ENCODE measurements at places on chromosomes 1 and 21.

DNA sequence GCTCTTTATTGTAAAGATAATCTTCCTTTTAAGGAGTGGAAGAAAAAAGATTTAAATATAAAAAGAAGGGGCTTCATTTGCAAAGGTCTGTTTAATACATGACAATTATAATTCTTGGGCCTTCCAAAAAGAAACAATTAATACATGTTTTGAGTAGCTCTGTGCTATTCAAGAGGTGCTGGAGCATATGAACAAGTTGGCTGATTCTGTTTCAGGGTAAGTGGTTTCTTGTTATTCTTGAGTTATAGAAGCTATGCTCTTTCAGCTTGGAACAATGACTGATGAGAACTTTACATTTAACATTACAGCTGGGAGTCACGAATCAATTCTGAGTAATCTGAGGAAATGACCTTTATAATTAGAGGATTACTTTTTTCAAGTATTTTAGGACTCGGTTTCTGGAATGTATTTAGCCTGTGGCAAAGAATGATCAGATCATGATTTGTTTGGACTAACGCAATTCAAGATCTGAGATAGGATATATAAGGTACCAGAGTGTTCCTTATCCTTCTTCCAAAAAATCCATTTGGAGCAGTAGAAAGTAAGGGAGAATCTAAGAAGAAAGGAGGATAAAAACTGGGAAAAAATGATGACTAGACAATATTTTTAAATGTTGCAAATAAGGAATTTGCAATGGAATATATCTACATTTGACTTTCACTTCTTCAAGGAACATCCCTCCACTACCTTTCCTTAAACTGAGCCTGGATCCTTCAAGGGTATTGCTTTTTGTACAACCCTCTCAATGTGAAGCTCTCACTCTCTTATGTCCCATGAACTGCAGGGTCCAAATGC is 77.1 kb upstream of the KCTD3 start:
- no peaks in the 10 kb centered on the region for H3K4me1 ChIP-seq
- H3K36me3 ChIP-seq, result no peaks in the 10 kb centered on the region
- H3K27ac ChIP-seq, result no peak overlapping the region
- H3K4me3 ChIP-seq, result no peak overlapping the region
- H3K27me3 ChIP-seq, result no peaks in the 10 kb centered on the region

DNA sequence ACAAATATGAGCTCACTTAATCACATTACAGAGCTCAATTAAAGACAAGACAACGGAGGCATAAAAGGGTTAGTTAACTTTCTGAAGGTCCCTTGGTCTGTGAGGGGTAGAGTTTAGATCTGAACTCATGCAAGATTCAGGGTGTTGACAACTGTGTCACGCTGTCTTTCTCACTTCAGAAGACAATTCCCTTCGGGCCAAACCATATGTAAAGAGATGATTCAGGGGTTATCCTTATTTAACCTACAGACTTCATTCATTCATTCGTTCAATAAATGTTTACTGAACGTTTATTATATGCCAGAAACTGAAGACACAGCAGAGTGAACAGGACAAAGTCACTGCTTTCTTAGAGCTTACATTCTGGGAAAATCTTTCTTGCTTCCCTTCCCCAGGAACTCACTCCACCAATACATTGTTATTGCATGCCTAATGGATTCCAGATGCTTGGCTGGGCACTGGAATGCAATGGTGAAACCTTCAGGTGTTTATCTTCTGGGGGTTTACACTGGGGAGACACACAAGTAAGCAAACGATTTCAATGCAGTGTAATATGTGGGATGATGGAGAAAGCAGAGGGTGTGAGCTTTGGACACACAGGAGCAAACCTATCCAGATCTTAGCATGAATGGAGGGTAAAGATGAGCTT is 6.4 kb downstream of the XCL1 start:
- no peak for DNase-seq
- peaks cover 7% of the 10 kb centered on the region for H3K27me3 ChIP-seq
- H3K4me3 ChIP-seq, result no peak overlapping the region
- no peaks in the 10 kb centered on the region for H3K36me3 ChIP-seq
- no peaks in the 10 kb centered on the region for H3K4me1 ChIP-seq

DNA sequence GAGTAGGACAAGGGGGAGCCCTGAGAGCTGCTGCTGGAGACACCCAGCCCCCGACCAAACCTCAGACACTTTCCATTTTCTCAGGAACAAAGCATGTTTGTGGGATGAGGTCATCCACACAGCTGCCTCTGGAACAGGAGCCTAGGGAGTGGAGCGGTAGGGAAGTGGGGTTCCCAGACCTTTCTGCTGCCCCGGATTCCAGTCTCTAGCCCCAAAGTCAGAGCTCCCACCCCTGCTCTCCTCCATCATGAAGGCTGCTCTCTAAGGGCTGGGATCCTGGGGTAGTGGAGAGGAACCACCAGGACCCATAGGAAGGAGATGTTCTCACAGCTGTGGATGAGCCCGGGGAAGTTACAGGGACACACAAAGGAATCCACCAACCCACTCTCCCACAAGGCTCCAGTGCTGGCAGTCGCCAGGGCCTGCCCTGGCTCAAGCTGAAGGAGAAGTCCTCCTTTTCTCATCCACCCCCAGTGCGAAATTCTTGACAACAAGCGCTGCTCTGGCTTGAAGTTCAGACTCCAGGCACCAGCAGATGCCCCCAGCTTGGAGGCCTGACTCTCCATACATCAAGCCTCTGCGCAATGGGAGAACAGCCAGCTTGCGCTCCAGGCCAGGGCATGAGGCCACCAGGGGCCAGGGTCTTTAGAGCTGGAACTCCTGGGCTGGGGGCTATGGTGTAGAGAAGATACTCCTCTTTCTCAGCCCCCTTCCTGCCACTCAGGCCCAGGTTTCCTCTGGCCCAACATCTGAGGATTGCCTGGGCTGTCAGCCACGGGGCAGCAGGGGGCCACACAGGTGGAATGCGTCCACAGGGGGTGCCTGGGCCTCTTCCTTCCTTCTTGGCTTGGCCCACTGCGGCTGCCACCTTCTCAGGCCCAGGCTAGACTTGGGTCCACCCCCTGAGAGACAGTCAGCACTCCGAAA is 4.5 kb downstream of the FHL3 start:
- peaks cover 53% of the 10 kb centered on the region for H3K4me1 ChIP-seq
- no peak for DNase-seq
- peak overlapping the region; percentile 96 for H3K27ac ChIP-seq
- no peaks in the 10 kb centered on the region for H3K27me3 ChIP-seq

DNA sequence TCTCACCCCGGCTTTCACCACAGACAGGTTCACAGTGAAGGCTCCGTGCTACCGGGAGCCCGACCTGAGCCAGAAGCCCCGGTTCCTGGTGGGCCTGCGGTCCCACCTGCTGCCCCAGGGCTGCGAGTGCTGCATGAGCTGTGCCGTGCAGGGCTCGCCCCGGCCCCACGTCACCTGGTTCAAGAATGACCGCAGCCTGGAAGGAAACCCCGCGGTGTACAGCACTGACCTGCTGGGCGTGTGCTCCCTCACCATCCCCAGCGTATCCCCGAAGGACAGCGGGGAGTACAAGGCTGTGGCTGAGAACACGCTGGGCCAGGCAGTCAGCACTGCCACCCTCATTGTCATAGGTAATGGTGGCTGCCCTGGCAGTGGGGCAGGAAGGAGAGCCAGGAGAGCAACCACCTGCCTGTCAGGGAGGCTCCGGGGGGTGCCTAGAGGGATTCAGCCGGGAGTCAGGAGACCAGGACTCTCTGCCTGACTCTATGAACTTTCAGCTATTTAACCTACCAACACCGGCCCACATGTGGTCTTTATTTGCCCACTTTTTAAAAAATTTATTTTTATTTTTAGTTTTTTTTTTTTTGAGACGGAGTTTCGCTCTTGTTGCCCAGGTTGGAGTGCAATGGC is 36.4 kb downstream of the IGFN1 start:
- no peak for DNase-seq
- H3K27ac ChIP-seq, result no peak overlapping the region
- peaks cover 46% of the 10 kb centered on the region for H3K27me3 ChIP-seq
- no peaks in the 10 kb centered on the region for H3K36me3 ChIP-seq
- H3K4me1 ChIP-seq, result peaks cover 7% of the 10 kb centered on the region

GRCh38 chr1:205285381-205286101 is 36.0 kb downstream of the NUAK2 start:
- peaks cover 14% of the 10 kb centered on the region for H3K4me1 ChIP-seq
- H3K27ac ChIP-seq, result peak overlapping the region; percentile 25
- no peaks in the 10 kb centered on the region for H3K36me3 ChIP-seq
- DNase-seq, result no peak
- no peaks in the 10 kb centered on the region for H3K27me3 ChIP-seq

DNA sequence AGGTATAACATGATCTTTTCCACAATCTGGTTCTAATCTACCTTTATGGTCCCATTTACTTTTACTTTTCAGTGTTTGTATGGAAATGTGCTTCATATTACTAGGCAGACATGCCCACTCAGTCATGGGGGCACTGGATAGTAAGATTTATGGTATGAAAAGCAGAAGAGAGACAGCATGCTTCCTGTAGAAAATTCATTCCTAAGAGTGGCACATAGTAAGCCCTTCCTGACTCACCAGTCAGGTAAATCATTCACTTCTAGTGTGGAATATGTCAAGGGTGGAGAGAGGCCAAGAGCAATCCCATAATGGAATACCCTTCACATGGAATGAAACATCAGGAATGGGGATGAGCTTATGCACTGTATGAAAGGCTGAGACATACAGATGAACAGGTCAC is 49.5 kb upstream of the BCL10 start:
- H3K36me3 ChIP-seq, result no peaks in the 10 kb centered on the region
- no peak overlapping the region for H3K27ac ChIP-seq
- no peak for DNase-seq
- no peak overlapping the region for H3K4me3 ChIP-seq
- no peaks in the 10 kb centered on the region for H3K4me1 ChIP-seq

DNA sequence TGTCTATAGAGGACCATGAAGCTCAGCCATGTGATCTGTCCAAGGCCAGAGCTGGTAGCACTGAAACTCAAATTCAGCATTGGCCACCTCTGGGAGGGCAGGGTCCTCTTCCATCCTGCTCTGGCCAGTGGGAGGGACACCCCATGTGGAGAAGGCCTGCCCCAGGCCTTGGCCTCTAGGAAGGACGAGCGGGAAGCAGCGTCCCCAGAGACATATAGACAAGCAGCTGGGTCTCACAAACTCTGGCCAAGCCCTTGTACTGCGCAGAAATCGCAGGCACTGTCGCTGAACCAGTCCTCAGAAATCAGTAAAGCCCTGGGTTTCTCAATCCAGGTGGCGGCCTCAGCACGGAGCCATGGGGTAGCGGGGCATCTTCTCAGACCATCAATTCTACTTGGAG is 180.7 kb downstream of the HIVEP3 start:
- H3K36me3 ChIP-seq, result no peaks in the 10 kb centered on the region
- H3K27me3 ChIP-seq, result peaks cover 62% of the 10 kb centered on the region
- DNase-seq, result no peak
- no peak overlapping the region for H3K4me3 ChIP-seq

DNA sequence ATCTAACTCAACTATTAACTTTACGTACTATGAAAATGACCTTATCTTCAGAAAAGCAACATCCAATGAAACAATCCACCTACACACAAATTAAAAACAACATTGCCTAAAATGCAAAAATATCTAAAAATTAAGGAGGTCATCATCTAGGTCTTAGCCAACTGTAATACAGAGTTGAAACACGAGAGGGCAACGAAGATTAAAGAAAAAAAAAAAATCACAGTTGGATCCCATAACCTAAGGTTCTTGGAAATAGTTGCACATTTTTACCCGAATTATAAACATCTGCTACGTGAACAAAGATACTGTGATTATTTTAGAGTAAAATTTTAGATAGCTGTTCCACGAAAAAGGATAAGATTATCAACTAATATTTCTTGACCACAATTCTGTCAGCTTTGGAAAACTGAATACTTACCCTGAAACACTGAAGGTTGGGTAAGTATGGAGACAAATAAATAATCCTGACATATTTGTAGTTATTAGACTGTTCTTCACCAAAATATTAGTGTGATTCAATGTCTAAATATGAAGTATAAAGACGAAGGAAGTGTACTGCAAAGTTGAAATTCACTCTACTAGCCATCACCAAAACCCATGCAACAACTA is 88.0 kb upstream of the AK4 start:
- no peak overlapping the region for H3K27ac ChIP-seq
- H3K27me3 ChIP-seq, result no peaks in the 10 kb centered on the region
- H3K4me1 ChIP-seq, result peaks cover 6% of the 10 kb centered on the region
- peak; percentile 31 for DNase-seq

DNA sequence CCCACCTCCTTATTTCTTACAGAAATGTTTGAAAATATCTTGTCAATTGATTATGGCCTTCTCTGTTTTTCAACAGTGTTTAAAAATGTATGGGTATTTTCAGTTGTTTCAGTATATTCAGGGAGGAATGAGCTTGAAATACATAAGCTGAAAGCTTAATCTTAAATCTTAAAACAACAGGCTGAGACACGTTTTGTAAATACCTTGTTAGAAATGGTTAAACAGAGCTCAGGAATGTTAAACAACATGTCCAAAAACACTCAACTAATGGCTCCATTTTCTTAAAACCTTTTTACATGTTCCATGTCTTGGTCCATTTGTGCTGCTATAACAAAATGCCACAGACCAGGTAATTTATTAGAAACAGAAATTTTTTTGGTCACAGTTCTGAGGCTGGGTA is 953.8 kb upstream of the ADGRL2 start:
- no peaks in the 10 kb centered on the region for H3K27me3 ChIP-seq
- no peak overlapping the region for H3K27ac ChIP-seq
- H3K36me3 ChIP-seq, result no peaks in the 10 kb centered on the region
- H3K4me1 ChIP-seq, result no peaks in the 10 kb centered on the region
- H3K4me3 ChIP-seq, result no peak overlapping the region

- H3K36me3 ChIP-seq, result no peaks in the 10 kb centered on the region
- no peak overlapping the region for H3K27ac ChIP-seq
- DNase-seq, result no peak
- no peaks in the 10 kb centered on the region for H3K4me1 ChIP-seq
Observed at GRCh38 chr1:107678993-107679392, 286.0 kb downstream of the VAV3 start.

DNA sequence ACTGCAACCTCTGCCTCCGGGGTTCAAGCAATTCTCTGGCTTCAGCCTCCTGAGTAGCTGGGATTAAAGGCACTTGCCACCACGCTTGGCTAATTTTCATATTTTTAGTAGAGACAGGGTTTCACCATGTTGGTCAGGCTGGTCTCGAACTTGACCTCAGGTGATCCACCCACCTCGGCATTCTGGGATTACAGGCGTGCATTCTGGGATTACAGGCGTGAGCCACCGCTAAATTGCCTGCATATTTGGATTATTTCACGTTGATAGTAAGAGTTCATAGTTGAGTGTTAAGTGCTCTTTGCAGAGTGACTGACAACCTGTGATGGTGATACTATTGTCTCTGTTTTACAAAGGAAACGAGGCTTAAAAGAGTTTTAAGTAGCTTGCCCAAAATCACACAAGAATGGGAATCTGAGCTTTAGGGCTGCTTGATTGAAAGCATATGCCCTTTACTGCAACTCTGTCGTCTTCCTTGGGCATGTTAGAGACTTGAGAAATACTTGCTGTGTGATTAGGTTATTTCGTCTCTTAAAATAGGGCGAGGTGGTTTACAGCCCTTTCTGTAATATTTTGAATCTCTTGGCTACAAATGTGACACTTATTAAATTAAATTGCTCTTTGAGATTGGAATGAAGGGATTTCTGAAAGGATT is 12.4 kb downstream of the CDC42 start:
- DNase-seq, result no peak
- H3K36me3 ChIP-seq, result peaks cover 55% of the 10 kb centered on the region
- no peaks in the 10 kb centered on the region for H3K4me1 ChIP-seq
- no peak overlapping the region for H3K4me3 ChIP-seq
- no peaks in the 10 kb centered on the region for H3K27me3 ChIP-seq
- H3K27ac ChIP-seq, result no peak overlapping the region
